ENCODE measurements at places on chromosomes 1 and 21.

DNA sequence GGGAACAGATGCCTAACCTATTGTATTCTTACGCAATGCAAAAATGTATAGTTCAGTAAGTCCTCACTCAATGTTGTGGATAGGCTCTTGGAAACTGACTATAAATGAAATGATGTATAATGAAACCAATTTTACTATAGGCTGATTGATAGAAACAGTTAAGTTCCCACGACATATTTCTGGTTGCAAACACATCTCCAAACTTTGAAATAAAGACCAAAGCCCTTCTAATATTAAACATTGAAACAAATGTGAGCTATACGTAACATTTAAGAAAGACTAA, 29.1 kb downstream of the MAP3K21 start:
- no peak for DNase-seq

DNA sequence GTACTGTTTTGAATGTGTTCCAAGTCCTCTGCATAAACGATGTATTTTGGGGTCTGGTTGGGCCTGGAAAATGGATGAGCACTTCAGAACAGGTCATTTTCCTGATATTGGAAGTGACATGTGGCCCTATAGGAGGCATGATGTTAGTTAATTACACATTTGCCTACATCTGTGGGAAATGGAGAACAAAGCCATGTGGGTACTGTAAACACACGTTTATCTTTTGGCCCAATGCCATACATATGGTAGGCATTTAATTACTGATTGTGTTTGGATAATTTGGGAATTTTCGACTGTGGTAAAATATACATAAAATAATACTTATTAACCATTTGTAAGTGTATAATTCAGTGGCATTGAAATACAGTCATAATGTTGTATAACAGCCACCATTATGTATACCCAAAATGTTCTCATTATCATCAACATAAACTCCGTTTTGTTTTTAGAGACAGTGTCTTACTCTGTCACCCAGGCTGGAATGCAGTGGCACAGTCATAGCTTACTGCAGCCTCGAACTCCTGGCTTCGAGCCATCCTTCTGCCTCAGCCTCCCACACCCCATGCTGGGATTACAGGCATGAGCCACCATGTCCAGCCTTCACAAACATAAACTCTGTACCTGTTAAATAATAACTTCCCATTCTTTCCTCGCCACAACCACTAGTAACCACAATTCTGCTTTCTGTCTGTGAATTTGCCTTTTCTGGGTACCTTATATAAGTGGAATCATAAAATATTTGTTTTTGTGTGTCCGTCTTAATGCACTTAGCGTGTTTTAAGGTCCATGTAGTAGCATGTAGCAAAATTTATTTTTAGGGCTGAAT, 11.9 kb upstream of the RNPEP start:
- DNase-seq = no peak

- no peak for DNase-seq
These were observed 26.4 kb downstream of the HHIPL2 start for GRCh38 chr1:222521299-222522104.

DNA sequence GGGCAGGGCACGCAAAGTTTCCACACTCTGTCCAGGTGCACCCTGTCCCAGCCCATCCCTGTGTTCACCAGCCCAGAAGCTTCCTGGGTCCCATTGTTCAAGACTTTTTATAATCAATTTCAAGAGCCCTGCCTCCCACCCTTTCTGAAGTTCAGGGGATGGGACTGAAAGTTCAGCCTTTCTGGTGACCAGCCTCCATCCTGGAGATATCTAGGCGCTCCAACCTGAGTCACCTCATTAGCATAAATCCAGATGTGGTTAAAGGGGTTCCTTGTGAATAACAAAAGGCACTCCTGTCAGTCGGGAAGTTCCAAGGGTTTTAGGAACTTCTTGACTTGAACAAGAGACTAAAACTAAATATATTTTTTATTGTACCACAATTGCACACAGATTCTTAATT, 48.4 kb upstream of the RAP1A start:
- DNase-seq = no peak

- no peak for DNase-seq
These were observed 93.5 kb downstream of the MRPL39 start for GRCh38 chr21:25513810-25514209.

DNA sequence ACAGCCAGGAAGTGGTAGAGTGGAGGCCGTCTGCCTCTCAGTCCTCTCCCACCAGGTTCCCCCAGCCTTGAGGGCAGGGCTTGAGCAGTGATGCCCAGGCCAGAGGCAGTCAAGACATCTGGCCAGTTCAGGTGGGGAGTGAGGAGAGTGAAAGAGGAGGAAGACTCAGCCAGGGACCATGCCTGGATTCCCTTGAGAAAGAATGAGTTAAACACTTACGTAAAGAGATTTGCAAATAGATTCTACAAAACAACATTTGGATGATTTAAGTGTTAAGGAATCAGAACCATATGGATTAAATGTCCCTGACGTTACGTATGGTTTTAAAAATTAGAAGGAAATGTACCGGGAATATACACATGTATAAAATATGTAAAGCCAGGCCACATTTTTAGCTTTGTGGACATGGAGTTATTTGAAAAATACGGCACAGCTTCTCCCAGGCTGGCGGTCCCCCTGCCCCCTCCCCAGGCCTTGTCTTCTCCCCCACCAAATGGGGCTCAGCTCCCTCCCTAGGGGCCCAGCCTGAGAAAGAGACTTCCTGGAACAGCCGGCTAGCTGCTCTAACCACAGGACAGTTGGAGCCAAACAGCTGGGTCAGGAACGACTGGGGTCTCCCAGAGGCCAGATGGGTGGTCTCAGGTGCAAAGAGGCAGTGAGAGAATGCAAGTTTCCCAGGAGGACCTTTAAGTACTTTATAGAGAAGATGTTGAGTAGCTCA, 188.3 kb upstream of the EDN2 start:
- DNase-seq = no peak
